CD4-positive, alpha-beta T cell treated with Interleukin-15 for 4 hours (primary cell): ENCODE measurements at places on chromosomes 2 and 18.

DNA sequence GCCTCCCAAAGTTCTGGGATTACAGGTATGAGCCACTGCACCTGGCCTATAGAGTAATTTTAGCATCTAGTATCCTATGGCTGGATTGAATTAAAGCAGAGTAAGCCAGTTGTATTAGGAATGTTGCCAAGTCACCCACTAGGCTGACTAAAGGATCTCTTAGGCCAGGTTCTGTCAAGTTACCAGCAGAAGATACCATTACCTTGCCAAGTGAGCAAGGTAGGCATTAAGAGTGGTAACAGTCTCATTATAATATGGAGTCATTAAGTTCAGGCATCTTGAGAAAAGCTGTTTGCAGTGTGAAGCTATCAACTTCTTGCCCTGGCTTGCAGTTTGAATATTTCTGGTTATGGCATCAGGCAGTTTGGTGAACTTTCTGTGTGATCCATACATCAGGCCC is 37.0 kb upstream of the MTCL1 start:
- no peak for DNase-seq

DNA sequence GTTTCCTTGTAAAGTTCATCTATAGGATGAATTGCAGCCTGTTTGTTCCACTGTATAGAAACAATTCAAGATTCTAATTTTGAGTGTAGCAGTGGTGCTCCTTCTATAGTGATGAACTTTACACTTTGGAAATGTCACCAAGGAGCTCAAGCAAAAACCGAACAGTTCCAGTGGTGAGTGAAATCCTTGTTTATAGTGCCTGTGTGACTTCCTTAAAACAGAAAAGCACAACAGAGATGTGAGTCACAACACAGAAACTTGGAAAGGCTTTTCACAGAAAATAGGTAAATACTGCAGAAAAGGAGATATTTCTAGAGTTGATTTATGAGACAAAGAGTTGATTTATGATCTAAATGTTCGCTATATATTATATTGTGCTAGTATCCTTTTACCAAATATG is 482.0 kb downstream of the PTPRM start:
- DNase-seq: no peak

- DNase-seq: no peak
Observed at GRCh38 chr2:160606341-160606740, 112.7 kb upstream of the RBMS1 start.

DNA sequence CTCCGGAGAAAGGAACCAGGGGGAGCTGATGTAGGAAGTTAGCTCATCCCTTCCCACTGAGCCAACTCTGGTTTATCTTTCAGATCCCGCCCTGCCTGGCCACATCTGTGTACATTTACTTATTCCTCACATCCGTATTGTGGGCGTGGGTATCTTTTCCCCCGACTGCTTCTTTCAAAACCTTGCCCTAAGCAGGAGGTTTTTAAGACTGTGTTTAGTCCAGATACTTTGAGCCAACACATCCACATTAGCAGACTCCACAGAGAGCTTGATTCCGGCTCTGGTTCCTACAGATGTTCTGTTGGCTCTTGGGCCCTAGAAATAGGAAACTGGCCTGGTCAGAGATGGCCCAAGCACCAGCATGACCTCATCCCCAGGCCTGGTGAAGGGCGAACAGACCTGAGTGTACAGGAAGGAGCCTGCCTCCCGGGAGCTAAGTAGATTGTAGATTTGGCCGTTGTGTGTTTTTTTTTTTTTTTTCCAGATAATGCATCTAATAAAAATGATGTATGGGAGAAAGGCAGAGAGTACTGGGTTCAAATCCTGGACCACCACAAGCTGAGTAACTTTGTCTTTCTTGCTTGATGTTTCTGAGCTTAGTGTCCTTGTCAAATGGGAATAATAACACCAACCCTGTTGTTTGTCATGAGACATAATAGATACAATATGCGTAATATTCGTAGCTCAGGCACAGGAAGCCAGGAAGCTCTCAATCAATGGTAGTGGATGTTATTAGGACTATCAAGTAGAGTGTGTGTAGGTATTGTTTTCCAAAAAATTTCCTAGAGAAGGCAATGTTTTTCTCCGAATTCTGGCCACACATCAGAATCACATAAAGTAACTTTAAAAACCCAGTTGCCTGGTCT is 92.3 kb downstream of the PRKCE start:
- no peak for DNase-seq

GRCh38 chr2:37318401-37318800 is 6.2 kb downstream of the PRKD3 start:
- no peak for DNase-seq
